T-helper 17 cell (primary cell): ENCODE measurements at places on chromosomes 1 and 21.

DNA sequence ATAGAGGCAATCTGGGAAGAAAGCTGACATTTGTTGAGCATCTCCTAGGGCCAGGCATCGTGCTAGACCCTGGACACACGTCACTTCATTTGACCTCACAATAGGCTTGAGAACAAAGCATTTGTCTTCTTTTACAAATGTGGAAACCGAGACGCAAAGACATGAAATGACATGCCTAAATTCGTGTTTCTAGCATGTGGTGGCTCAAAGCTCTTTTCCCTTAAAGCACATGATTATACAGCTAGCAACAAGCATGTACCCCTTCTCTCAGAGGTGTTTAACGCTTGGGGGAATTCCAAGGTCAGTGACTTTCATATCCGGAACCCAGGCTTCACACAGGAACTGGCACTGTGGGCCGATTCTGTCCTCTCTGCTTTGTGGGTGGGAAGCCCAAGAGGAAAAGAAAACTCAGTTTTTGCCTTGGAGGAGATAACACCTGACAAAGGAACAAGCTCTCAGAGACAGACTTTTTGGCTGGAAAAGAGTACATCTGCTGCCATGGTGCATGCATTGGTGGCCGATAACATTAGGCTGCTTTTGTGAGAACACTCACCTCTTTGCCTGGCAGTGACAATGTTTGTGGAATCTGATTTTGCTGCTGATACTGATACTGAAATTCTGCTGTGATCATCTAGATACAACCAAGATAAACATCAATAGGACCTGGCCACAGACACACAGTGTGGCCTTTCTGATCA lies 15.4 kb upstream of the CD2 start:
- peaks cover 3% of the 10 kb centered on the region for H3K36me3 ChIP-seq
- no peaks in the 10 kb centered on the region for H3K27me3 ChIP-seq
- H3K27ac ChIP-seq: peak overlapping the region; percentile 100
- H3K4me1 ChIP-seq: peaks cover 39% of the 10 kb centered on the region

DNA sequence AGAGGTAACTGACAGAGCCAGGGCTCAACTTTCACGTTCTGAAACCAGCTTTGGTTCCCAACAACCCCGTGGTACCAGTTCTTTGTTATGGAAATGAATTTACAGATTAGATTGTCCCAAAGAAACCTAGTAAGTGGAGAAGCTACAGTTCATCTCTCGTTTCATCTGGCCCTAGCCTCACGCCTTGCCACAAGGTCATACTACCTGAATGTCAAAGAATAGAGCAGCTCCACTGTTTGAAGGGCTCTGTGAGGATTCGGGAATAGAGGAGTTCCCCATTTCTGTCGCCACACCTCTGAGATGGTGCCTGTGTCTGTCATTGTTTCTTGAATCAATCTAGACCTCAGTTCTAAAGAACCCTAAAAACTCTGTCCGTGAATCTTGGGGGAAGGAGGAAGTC lies 15.0 kb upstream of the CDC42 start:
- H3K36me3 ChIP-seq: no peaks in the 10 kb centered on the region
- H3K4me3 ChIP-seq: no peak overlapping the region
- H3K27ac ChIP-seq: peak overlapping the region; percentile 97
- no peaks in the 10 kb centered on the region for H3K27me3 ChIP-seq

- no peak for DNase-seq
- no peaks in the 10 kb centered on the region for H3K27me3 ChIP-seq
- no peaks in the 10 kb centered on the region for H3K36me3 ChIP-seq
- no peaks in the 10 kb centered on the region for H3K4me1 ChIP-seq
Observed at GRCh38 chr1:85884372-85885035, 176.3 kb upstream of the ZNHIT6 start.

- no peaks in the 10 kb centered on the region for H3K36me3 ChIP-seq
- peaks cover 30% of the 10 kb centered on the region for H3K27me3 ChIP-seq
- no peaks in the 10 kb centered on the region for H3K4me1 ChIP-seq
- no peak overlapping the region for H3K27ac ChIP-seq
- no peak for DNase-seq
Observed at GRCh38 chr1:209380420-209380819, 203.1 kb upstream of the CAMK1G start.

DNA sequence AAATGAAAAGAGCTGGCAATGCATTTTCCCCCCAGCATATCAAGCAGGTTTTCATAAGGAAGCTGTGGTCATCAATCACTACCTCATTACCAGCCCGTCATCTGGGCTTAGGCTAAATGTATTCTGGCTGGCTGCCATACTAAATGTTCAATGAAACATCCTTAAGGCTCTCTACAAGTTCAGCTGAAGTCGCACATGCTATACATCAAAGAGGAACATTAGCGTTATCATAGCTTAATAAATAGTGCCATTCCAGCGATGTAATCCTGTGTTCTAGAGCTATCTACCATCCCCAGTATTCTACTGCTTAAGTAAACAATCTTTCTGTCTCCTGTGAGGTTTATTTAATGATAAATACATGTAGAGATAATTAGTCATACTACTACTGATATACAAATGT lies 288.8 kb downstream of the DPYD start:
- H3K4me1 ChIP-seq: peaks cover 14% of the 10 kb centered on the region
- no peaks in the 10 kb centered on the region for H3K36me3 ChIP-seq
- DNase-seq: no peak
- H3K4me3 ChIP-seq: no peak overlapping the region

DNA sequence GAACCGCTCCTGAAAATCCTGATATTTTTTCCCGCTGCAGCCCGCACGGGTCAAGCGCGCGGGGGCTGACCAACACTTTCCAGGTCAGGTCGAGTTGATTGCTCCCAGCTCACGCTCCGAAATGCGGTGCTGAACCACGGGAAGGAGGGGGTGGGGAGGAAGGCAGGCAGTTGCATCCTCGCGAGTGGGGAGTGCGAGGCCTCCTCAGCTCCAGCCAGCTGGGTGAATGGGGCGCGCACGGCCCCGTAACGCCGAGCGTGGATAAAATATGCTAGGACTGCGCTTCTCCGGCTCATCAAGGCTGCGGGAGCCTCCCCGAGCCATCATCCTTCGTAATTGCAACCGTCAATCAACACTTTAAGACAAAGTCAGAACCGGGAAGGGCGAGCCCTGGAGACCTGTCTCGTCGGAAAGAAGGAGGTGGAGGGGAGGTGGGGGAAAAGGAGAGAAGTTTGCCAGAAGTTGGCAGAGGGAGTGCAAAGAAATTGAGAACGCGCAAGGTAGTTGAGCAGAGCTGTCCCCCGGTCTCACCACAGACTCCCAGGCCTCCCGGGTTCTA lies 8.0 kb downstream of the NR5A2 start:
- H3K36me3 ChIP-seq: no peaks in the 10 kb centered on the region
- no peak overlapping the region for H3K4me3 ChIP-seq
